ENCODE measurements at places on chromosomes 3 and 15. TPM values are rescaled to one million over a fixed set of nuclear protein-coding genes. Genes with fewer than 3 reads are reported as not detected.

Gene CCR8
- total RNA-seq: not detected

DNA sequence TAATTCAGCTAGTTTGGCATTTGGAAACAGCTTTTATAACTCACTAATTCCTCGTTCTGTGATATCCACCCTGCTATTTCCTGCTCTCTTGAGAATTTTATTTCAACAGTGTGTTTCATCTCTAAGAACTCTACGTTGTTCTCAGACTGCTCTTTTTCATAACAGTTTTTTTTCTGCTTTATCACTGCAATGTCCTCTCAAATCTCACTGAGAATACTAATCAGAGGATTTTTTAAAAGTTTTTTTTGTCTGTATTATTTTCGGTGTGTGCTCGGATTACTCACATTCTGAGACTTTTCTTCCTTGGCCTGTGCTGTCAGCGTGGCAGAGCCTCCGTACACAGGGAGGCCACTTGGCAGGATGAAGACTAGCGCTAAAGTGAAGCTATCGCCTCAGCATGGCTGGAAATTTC is 59.4 kb upstream of the NEO1 start:
- no peak for DNase-seq

Gene KBTBD13
- not detected for total RNA-seq

- DNase-seq: peak; percentile 53
These were observed 7.3 kb downstream of the ST3GAL6 start for GRCh38 chr3:98770261-98771039.

DNA sequence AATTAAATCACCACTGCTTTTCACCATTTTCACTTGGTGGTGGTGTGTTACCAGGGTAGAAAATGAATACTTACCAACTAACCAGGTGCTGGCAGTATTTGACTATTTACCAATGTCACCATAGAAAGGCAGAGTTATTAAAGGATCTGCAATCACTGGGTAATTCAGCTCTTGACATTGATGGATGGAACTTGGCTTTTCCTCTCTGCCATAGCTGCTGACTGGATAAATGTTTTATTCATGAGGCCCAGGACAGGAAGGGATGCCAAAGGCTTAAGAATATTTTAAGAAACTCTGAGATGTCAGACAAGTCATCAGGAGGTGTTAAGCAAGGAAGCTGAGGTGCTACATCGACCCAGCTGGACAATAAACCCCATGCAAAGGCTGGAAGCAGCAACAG is 495.5 kb upstream of the CFAP20DC start:
- DNase-seq: peak; percentile 82

Gene SPG11
- total RNA-seq: 22.4 TPM

GRCh38 chr3:165211721-165212120 is 15.5 kb upstream of the SLITRK3 start:
- no peak for DNase-seq

GRCh38 chr15:96366526-96366877 is 36.0 kb downstream of the NR2F2 start:
- DNase-seq: no peak

DNA sequence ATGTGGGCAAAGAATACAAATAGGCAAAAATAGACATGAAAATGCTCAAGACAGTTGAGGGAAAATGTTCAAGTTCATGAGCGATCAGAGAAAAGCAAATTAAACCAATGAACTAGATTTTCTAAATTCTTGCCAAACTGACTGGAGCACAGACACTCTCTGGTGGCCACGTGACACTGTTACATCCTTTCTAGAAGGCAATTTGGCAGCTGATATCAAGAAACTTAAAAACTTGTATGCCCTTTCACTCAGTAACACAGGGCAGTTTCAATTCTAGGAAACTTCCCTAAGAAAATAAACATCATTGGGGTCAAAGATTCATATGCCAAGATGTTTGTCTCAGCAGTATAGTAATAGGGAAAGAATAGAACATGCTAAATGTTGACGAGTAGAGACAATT is 52.2 kb downstream of the ABHD5 start:
- DNase-seq: no peak

- no peak for DNase-seq
These were observed 42.2 kb downstream of the TBC1D2B start for GRCh38 chr15:78035321-78035751.

DNA sequence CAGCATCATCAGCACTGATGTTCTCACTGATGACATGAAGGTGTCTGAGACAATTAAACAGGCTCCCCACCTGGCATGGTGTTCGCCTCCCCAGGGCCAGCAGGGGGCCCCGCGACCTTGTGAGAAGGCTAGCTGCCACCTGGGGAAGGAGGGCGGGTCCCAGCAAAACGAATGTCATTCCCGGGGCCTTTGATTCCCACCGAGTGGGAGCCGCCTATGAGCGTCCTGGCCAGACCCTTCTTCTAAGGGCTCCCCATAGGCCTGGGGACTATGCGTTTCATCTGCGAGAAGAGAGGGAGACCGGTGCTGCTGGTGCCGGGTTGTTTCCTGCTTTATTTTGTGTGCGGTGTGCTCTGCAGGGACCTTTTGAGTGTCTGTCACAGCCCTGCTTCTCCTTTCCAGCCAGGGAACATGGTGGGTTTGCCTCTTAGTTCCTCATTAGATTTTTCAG is 20.5 kb upstream of the MINDY4B start:
- DNase-seq: peak; percentile 49

GRCh38 chr3:71371282-71371681 is 212.2 kb downstream of the FOXP1 start:
- DNase-seq: peak; percentile 39

Gene BNC1
- not detected for total RNA-seq

DNA sequence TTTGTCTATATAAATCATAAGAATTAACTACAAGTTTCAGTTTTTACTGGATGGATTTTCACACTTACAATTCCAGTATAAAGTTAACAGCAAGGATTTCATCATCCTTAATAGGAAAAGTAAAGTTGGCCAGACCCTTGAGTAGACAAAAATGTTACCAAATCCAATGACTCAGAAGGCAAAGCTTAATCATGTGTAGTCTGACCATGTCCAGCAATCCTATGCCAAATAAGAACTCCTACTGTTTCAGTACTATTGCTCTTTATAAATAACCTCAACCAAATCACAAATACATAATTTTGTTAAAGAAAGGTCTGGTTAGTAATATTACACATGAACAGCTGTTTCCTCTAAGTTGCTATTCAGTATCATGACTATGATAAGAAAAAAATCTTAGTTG is 35.0 kb downstream of the PLOD2 start:
- peak; percentile 91 for DNase-seq

Gene LNP1
- 11.2 TPM for total RNA-seq

DNA sequence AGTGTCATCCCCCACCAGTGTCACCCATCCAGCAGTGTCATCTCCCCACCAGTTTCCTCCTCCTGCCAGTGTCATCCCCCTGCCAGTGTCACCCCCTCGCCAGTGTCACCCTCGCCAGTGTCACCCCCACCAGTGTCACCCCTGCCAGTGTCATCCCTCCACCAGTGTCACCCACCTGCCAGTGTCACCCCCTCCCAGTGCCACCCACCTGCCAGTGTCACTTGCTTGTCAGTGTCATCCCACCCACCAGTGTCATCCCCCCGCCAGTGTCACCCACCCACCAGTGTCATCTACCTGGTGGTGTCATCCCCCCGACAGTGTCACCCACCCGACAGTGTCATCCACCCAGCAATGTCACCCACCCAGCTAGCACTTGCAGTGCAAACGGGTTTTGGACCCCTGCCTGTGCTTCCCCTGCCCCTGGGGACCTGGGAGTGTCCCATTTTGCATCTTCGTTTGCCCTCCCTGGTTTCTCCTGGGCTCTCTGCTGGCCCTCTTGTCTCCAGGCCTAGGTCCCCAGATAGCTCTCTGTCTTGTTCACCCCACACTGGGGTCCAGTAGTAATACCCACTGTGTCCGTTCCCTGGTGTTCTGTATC is 99.8 kb upstream of the PRR20G start:
- no peak for DNase-seq

DNA sequence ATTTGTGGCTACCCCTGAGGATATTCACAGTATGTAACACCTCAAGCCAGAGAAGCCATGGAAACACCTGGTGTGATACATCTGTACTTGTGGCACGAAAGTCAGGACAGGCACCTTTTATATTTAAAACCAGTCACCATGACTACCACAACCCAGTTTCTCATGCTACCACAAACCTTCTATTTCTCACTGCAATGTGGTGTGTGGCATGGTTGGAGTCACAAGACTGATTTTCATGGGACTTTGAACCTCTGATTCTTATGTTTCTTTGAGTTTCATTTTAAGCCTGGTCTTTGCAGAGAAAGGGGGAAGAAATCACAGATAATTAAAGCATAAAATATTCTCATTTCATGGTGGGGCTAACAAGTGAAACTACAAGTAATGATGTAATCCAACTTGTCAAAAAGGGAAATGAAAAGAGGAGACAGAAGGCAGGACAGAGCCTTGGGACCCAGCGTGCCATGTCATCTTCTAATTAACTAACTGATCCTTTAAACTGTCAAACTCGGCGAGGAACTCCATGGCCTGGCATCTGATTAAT is 175.9 kb downstream of the PDZRN3 start:
- DNase-seq: no peak

- peak; percentile 90 for DNase-seq
These were observed 91.3 kb downstream of the LARS2 start for GRCh38 chr3:45479621-45480035.

DNA sequence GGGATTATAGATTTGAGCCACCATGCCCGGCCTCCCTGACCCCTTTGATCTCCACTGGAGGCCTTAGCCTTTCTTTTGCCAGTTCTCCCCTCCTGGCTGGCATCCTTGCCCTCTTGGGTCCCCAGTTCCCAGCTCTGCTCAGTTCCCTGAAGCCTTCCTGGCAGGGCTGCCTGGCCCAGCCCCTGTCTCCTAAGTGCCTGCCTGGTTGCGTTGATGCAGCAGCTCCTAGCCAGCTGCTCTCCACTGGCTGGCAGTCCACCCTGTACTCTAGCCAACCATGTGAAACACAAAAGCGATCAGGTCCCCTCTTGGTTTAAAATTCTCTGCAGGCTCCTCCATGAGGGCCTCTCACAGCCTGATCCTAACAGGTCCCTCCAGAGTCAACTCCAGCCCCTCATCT is 184.7 kb downstream of the RAB11A start:
- DNase-seq: no peak

Gene ENTPD3
- total RNA-seq: not detected

DNA sequence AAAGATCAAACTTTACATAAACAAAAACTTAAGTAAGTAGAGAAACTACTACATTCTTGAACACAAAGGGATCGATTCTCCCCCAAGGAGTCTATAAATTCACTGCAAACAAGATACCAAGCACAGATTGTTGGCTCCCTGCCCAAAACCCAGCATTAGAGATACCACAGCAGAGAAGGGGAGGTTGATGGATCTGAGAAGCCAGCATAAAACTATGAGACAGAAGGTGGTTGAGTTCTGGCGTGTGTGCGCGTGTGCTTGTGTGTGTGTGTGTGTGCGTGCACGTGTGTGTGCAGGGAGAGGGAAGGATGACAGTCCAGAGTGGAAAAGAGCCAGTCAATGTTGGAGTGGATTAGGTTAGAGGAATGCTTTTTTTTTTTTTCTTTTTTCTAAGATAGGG is 143.2 kb upstream of the PRR20G start:
- DNase-seq: no peak

DNA sequence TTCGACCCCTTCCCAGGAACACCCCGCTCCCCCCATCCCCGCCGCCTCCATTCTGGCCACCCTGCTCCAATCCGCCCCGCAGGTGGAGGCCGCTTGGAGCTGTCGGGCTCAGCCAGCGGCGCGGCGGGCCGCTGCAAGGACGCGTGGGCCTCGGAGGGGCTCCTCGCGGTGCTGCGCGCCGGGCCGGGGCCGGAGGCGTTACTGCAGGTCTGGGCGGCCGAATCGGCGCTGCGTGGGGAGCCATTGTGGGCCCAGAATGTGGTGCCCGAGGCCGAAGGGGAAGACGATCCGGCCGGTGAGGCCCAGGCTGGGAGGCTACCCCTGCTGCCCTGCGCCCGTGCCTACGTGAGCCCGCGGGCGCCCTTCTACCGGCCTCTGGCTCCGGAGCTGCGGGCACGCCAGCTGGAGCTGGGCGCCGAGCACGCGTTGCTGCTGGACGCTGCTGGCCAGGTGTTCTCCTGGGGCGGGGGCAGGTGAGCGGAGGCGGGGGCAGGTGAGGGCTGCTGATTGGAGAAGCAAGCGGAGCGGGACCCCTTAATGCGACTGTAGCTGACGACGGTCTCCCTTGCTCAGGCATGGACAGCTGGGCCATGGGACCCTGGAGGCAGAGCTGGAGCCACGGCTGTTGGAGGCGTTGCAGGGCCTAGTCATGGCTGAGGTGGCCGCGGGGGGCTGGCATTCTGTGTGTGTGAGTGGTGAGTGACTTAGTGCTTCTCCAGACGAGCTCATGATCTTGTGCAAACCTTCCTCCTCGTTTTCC is 2.5 kb downstream of the RCCD1 start:
- DNase-seq: no peak

GRCh38 chr3:52085681-52086282 is 29.4 kb upstream of the DUSP7 start:
- no peak for DNase-seq

GRCh38 chr3:159458010-159458409 is 530.6 kb upstream of the IL12A start:
- peak; percentile 100 for DNase-seq

DNA sequence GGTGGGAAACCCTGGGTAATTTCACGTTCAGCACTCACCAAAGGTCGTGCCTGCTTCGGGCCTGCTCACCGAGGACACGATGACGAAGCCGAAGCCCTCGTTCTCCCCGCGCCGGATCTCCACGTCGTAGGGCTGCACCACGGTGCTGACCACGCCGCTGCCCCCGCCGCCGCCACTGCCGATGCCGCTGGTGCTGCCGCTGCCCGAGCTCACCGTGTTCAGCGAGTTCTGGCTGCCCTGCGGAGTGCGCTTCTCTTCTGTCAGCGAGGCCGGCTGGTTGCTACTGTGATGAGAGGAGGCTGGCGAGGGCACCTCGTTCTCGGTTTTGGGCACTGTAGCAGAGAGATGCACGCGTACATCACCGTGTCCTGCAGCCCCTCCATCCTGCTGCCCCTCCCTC is 659.5 kb downstream of the MAGI1 start:
- DNase-seq: no peak

Gene PRKCD
- total RNA-seq: 4.3 TPM

DNA sequence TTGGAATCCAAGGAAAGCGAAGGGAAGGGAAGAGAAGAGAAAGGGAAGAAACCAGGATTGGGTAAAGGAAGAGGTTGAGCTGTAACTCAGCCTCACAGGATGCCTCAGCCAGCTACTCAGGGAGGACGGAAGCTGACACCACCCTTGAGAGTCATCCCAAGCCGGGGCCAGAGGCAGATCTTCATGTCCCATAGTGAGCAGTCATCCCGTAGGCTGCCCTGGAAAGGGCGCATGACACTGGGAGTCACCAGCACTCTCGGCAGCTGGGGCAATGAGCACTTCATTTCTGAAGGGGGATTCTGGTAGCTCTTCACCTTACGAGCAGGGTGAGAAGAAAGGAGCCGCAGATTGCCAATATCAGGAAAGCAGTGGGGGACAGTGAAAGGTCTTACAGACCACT is 60.1 kb upstream of the PCSK6 start:
- DNase-seq: no peak

DNA sequence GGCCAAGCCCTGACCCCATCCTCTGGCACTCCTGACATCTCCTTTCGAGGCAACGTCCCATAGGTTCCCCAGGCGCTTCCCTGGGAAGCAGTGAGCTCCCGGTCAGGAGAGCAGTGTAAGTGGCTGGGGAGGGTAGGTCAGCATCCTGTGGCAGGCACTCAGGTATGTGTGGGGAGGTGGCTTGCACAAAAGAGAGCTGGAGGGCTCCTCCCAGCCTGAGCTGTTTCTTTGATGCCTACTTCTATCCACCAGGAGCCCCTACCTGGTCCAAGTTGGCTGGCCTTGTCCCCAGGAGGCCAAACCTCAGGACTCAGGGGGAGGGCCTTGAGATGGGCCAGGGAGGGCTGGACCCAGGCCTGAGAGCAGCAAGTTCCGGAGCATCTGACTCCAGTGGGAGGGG is 31.7 kb upstream of the LINGO1 start:
- no peak for DNase-seq
